Stimulated activated CD8-positive, alpha-beta memory T cell treated with anti-CD3 and anti-CD28 coated beads, Interleukin-2, amount 100 ng/mL, for 48 hours (primary cell): ENCODE measurements at places on chromosomes 1 and 21.

DNA sequence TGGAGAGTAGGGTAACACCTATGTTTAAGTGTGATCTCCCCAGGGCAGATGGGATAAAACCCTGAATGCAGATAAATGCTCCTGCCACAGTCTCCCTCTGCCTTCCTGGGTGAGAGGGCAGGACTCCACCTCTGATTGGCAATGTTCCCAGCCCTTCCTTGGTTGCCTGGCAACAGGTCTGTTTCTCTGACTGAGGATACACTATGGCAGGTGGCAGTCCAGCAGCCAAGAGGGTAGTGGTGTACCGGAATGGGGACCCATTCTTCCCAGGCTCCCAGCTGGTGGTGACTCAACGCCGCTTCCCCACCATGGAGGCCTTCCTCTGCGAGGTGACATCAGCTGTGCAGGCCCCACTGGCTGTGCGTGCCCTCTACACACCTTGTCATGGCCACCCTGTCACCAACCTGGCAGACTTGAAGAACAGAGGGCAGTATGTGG, at the start of gene DCDC2B:
Gene DCDC2B, plus strand, starts transcription at position 199 of the 438 bp plus-strand sequence. Its CDS starts 5 bp downstream, at position 204.
- no peak for DNase-seq

GRCh38 chr21:31977816-31978215, 105.0 kb downstream of the HUNK start:
- no peak for DNase-seq

GRCh38 chr21:45016406-45017038, 57.9 kb upstream of the ADARB1 start:
- DNase-seq: no peak

DNA sequence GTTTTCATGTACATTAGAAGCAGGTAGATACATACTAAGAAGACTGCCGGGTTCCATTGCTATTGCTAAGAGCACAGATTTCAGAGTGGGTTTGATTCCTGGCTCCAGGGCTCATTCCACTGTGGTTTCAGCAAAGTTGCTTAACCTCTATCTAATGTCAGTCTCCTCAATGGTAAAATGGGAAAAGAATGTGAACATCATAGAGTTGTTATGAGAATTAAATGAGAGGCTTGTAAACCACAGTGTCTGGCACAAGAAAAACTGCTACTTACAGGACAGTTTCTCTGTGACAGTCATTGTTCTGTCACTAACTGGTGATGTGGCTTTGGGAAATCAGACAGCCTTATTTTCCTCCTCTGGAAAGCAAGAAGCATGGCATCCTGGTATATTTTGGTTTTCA, 10.7 kb upstream of the PLXNA2 start:
- DNase-seq: no peak

DNA sequence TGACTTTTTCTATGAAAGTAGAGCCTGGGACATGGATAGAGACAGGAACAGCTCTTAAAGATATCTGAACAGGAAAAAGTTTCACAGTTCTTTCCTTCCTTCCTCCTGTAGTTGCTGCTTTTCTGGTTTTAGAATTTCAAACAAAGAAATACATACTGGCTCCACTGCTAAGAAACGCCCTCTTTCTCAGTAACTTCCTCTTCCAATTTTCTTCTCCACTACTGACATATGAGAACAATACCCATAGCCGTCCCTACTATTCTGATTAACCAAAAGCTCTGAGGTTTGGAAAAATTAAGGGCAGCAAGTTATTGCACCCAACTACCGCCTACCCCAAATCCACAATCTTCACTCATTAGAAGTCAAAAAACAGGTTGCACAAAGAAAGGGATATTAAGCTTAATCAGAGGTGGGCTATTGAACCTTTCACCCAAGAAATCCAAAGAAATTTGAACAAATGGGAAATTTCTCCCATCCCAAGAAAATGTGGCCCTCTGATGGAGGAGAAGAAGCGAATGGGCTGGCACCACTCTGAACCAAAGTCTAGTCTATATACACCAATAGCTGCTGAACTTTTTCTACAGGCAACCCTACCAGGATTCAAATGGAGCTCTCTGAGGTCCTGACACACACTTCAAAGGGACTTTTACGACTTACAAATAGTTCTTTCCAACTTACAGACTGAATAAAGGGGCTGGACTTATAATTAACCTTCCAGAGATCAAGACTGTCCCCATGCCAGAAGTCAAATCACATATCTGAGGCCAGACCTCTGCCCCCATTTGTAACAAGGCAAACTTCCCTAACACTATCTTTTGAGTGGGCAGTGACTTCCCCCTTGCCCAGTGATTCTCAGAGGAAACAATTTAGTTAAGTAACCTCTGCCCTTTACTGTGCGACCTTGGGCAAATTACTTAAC, 1.7 kb downstream of the WASF2 start:
- DNase-seq: no peak

DNA sequence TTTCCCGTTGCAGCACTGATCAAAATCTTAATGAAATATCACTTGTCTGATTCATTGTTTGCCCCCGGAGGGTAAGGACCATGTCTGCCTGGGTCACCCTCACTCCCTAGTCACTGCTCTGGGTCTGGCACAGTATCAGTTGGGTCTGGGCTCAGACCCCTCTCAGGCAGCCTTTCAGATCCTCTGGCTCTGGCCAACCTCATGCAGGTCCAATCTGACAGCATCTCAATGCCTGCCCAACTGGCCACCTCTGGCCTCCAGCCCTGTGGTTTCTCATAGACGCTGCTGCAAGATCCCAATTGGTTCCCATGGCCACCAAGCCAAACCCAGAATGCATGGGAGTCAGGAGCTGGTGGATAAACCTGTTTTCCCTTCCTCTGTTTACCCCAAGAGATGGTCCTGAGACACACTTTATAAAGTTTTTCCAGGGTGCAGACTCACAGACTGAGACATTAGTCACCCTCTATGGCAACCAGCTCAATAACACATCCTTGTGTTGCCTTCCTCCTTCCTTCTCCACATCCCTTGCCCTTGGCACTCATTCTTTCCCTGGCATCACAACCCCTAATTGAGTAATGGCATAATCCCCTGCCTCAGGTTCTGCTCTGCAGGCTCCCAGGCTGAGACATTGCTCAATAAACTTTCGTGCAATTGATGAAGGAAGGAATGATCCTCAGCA, 199.2 kb downstream of the GRIK3 start:
- DNase-seq: no peak

- no peak for DNase-seq
Observed at GRCh38 chr1:94887603-94888171, 39.2 kb downstream of the CNN3 start.

- no peak for DNase-seq
Observed at GRCh38 chr1:34363447-34363846, 186.7 kb downstream of the C1orf94 start.

DNA sequence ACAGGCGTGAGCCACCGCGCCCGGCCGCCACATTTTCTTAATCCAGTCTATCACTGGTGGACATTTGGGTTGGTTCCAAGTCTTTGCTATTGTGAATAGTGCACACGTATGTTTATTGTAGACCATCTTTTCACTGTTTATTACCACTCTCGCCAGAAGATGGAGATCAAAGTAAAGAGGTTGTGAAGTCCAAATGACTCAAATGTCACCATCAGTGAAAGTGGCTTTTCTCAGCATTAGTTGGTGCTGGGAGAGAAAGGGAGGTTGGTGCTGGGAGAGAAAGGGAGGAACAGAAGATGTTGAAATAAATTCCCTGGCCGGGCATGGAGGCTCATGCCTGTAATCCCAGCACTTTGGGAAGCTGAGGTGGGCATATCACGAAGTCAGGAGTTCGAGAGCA, 10.4 kb upstream of the UHMK1 start:
- DNase-seq: no peak

- no peak for DNase-seq
Observed at GRCh38 chr1:55284856-55285255, 69.7 kb upstream of the USP24 start.

- no peak for DNase-seq
Observed at GRCh38 chr1:158248118-158248517, 6.1 kb upstream of the CD1A start.

- DNase-seq: no peak
Observed at GRCh38 chr1:24283326-24284155, 35.6 kb upstream of the GRHL3 start.

- DNase-seq: no peak
Observed at GRCh38 chr1:182085726-182086125, 24.2 kb upstream of the ZNF648 start.

DNA sequence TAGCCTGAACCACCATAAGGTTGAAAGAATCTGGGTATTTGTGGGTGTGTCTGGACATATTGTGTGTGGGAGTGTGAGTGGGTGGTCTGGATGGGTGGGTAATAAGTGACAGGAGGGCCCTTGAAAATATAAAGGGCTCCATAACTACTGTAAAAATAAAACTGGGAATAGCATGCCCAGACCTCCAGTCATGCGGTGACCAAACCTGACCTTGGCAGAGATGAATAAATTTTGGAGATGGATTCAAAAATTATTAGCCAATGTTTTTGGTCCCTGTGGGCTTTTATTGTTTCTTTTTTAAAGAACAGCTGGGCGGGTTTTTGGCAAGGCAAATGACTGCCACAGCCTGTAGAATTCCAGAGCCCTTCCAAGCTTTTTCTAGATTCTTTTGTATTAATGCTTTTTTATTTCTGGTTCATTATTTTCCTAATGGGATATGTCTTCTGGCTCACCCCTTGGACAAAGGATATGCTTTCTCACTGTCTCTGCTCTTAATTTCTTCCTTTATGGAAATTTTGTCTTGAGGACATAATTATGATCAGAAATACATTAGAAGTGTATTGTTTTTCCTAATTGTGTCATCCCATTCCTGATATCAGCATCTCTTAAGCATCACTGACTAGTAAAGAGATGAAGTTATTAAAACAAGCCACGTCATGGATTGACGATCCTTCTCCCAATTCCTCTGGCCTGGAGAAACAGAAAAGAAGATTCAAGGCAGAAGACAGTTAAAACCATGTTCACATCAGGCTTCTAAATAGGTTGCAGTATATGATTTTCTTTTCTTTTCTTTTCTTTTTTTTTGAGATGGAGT, 69.5 kb downstream of the NTMT2 start:
- DNase-seq: no peak

DNA sequence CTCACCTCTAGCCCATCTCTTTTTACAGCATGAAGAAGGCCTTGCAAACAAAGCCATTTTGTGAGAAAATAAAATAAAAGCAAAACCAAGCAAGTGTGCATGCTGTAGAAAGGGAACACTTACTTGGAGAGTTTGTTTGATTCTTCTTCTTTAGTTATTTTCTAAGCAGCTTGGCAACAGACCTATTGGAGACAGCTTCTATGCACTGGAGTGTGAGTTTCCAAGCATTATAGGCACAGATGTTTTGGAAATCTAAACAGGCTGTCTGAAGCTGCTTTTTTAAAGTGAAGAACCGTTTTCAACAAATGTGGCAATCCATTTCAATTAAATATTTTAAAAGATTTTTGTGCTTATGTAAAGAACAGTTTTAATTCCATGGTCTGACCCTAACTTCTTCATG, 76.6 kb downstream of the NGF start:
- no peak for DNase-seq

GRCh38 chr1:164614316-164614715, 55.3 kb downstream of the PBX1 start:
- DNase-seq: no peak

DNA sequence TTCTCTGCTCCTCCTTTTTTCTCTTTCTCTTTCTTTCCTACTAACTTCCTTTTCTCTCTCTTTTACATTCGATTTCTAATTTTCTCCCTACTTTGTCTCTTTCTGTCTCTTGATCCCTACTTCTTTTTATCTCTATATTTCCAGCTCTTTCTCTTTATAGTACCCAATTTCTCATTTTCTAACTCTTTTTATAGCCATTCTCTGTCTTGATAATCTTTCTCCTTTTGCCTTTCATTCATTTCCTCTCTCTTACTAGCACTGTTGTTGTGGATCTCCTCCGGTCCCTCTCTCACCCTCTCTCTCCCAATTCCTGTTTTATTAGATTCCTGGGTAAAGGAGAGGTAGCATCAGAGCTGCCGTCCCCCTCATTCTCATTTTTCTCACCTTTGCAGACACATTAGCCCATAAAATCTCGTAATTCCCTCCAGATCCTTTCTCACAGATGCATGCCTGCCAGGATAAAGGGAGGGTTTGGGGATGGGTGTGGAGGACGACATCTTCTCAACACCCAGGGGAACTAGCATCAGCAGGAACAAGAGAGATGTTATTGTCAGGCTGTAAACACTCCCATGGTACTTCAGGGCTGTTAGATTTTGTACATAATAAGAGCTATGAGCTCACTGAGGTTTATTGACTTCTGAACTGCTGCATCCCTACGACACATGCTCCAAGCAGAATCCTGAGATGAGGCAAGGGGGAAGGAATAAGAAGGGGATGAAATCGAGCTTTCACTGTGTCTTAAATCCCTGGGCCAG, 159.0 kb upstream of the GALNT2 start:
- DNase-seq: no peak

DNA sequence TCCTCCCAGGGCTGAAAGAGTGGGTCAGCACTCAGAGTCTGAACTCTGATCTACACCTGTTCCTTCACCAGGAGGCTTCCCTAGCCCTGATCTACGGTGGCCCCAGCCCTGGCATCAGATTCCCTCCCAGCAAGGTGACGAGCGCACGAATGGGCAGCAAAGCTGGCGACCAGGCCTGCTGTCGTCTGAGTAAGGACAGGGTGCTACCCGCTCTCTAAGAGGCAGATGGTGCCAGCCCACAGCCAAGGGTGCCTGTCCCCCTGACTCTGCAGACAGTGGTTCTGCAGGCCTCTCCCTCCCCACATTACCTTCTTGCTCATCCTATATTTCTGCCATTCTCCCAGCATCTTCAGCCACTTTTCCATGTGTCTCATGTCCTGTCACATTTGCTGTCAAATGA, 10.3 kb upstream of the SMYD3 start:
- DNase-seq: no peak

DNA sequence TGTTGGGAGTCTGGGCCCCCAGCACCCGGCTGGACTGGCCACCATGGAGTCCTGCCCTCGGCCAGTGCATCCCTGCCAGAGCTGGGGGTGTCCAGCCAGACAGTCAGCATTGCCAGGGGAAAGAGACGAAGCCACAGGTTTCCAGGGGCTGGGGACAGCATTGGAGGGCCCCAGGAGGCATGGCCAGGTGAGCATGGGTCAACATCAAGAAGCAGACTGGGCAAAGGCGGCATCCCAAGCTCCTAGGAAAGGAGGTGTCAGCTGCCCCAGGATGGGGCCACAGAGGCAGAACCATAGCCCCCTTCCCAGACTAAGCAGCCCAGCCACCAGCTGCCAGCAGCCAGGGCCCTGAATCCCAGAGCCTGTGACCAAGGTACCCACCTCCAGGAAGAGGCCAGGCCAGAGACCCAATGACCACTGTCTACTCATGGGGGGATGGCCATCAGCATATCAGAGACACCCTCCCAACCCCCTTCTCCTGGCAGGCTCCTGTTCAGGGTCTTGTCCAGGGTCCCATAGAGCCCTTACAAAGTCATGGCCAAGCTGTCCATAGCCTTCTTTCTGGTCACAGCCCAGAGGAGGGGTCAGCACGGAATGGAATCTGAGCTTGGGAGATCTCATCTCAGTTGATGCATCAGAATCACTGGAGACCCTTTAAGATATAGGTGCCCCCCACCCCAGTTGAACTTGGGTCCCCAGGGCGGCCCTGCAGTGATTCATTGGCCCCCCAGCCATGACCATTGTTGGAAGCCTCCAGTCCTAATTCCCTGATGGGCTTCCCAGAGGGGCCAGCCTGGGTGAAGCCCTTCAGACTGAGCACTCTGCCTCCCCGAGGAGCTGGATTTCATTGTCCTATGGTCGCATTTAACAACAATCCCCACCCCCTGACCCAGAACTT, 32.5 kb downstream of the WNT3A start:
- no peak for DNase-seq
